ENCODE measurements at places on chromosomes 5 and 9. TPM values are rescaled to one million over a fixed set of nuclear protein-coding genes. Genes with fewer than 3 reads are reported as not detected.

Gene AJM1
- 0.66 TPM for total RNA-seq

Gene CARTPT
- not detected for total RNA-seq

Gene TAF11L8
- total RNA-seq, result not detected

Gene ITGA1
- total RNA-seq, result 3.5 TPM

Gene PCDHB11
- 0.27 TPM for total RNA-seq

Gene NR6A1
- total RNA-seq, result 1.2 TPM

Gene C5orf22
- 31.4 TPM for total RNA-seq

Gene ZNF300
- 7.4 TPM for total RNA-seq

Gene SPATA31A1
- total RNA-seq, result not detected

Gene BNC2
- 39.6 TPM for total RNA-seq

Gene KCNIP1
- total RNA-seq, result not detected

Gene DNM1
- 0.66 TPM for total RNA-seq

Data from thoracic aorta endothelial cell (primary cell).